RWPE2 (cell line): ENCODE measurements at places on chromosomes 5 and 9.

DNA sequence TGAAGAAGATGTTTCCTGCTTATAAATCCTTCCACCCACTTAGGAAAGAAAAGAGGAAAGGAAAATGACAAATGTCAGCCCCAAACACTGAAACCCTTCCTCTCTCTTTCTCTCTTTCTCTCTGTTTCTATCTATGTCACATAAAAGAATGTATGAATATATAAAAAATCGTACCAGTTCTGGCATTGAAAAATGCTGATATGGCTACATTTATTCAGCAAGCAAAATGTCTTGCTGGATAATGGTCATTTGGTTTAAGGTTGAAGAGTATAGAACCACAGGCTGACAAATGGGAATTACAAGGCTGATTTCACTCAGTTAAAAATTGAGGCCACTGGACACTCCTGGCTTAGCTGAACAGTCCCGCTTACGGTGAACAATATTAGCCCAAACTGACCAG, 335.9 kb downstream of the PARP8 start:
- DNase-seq: no peak

- no peak for DNase-seq
Observed at GRCh38 chr9:100441911-100442361, 15.0 kb downstream of the MSANTD3 start.

- no peak for DNase-seq
Observed at GRCh38 chr9:131516930-131517329, 14.1 kb downstream of the UCK1 start.

DNA sequence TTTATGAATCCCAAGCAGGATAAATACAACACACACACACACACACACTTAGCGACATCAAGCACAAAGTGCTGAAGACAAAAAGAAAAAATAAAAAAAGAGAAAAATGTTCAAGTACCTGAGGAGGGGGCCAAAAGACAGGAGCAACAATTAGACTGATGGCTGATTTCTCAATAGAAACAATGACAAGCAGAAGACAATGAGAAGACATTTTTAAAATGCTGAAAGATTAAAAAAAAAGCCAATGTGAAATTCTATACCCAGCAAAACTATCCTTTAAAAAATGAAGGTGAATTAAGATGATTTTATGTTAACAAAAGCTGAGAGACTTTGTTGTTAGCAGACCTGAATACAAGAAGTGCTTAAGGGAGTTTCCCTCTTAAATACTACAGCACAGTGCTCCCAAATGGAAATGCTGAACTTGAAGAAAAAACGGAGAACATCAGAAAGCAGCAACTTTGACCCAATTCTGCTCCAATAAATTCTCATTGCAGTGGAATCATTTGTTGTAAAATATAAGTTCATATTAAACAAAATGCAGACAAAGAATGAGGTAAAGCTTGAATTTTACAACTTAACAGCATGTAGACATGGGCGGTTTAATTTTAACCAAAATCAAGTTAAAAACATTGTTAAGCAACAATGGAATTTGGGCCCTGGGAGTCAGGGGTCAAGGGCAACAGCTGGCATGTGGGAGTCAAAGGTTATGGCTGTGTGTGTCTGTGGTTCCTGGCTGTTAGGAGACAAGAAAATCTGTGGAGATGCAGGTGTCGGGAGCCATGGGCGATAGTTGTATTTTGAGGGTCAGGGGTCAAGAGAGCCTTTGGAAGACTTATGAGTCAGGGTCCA, 776 bp upstream of the RANBP17 start:
- DNase-seq: no peak

- no peak for DNase-seq
Observed at GRCh38 chr9:107290619-107291018, 7.5 kb downstream of the RAD23B start.

DNA sequence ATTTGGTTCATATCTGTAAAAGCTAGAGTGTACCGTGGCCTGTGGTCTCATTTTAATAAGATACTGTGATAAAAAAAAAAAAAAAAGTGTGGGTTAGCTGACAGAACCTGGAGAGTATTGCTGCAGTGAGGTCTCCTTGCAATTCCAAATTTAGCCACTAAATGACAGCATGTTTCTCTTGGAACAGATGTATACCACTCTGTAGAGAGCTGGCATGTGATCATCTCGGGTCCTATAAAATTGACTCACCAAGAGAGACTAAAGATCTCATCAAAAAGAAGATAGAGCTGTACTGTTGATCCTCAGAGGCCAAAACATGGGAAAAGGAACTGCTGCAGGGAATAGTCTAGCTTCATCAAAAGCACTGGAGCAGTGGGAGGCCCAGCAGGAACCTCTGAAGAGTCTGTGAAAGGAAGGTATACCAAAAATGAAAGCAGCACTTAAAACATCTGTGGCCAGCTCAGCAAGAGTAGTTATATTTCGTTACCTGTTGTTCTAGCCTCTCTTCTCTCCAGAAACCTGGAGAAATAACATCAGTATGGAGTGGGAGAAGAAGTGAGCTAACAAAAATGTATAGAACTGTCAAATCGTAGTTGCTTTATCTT, 826.8 kb downstream of the EFNA5 start:
- DNase-seq: no peak

DNA sequence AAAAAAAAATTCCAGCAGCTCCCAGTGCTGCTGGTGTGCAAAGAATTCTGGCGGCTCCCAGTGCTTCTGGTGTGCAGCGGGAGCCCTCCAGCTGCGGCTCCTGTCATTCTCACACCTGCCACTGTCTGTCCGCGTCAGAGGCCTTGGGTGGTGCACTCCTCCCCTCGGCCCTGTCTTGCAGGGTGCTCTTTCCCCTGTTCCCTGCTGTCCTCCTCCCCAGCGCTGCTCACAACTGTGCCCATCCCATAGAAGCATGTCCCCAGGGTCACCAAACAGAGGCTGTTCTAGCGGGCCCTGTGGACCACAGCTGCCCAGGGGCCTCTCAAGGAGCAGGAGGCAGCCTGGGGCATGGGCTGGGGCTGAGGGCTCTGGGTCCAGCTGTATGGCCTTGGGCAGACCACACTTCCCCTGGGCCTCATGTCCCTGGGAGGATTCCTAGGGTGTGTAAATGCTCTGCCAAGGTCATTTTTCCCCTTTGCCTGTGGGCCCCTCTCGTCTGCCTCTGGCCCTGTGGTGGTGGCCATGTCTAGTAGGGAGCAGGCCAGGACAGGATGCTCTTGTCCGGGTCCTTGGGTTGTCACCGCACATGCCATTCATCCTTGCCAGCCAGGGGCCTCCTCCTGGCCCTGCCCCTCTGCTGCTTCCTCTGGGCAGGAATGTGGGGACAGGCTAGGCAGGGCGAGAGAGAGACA, 68.2 kb downstream of the PHF2 start:
- DNase-seq: peak; percentile 37

DNA sequence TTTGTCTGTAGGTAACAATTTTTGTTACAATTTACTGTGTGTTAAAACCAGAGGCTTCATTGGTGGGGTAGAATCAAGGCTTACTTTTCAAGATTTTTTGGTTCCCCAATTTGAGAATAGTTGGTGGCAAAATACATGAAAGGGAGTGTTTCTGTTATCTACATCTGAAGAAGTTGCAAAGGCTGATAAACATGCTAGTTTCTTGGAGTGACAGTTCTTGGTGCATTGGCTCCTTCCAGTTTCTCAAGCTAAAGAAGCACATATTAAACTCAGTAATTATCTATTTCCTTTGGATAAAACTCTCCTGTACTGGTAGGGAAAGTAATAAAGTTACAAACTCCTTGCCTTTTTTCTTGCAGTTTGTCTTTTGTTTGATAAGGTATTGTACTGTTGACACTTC, 5.9 kb downstream of the MACIR start:
- DNase-seq: no peak

DNA sequence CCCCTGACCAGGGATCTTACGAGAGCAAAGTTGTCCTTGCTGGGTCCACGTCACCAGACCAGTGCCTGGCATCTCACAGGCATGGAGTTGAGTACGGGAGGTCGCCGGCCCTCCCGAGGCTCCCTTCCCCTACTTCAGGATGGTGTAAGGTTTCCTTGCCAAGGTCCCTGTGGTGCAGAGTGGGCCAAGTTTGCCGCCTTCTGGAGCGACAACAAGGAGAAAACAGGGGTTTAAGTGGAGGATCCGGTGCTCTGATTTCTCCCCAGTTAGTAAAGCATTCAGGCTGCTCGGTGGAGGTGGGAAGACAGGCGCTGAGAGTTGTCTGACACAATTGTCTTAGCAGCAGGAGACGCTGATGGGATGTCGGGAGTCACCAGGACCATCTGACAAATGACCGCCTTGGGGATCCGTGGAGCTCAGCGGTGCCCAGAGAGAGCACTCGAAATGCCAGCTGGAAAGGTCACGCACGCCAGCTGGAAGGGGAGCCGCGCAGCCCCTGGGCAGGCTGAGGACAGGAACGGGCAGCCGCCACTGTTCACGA, 37.3 kb downstream of the ADAMTS2 start:
- DNase-seq: peak; percentile 48

- no peak for DNase-seq
Observed at GRCh38 chr5:56658972-56659371, 156.4 kb upstream of the MAP3K1 start.

DNA sequence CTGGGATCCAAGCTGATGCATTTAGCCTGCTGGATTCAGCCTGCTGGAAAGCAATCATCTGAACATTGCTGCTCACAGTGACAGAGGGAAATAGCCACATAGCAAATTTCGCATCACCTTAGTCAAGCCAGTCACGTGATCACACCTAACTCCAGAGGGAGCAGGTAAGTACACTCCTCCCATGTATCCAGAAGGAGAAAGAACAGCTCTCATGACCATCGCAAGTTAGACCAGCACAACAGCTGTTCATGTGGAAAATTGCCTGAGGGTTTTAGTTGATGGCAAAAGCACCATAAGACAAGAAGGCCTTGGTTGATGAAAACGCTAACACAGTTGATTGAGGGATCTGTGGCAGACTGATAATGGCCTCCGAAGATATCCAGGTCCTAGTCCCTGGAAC, 34.2 kb upstream of the MYO10 start:
- peak; percentile 6 for DNase-seq

- DNase-seq: no peak
Observed at GRCh38 chr5:177290816-177291596, 12.5 kb downstream of the RAB24 start.

- DNase-seq: no peak
Observed at GRCh38 chr9:92563116-92564100, 27.6 kb upstream of the ECM2 start.

- DNase-seq: no peak
Observed at GRCh38 chr5:77086368-77086688, 757 bp downstream of the ZBED3 start.

DNA sequence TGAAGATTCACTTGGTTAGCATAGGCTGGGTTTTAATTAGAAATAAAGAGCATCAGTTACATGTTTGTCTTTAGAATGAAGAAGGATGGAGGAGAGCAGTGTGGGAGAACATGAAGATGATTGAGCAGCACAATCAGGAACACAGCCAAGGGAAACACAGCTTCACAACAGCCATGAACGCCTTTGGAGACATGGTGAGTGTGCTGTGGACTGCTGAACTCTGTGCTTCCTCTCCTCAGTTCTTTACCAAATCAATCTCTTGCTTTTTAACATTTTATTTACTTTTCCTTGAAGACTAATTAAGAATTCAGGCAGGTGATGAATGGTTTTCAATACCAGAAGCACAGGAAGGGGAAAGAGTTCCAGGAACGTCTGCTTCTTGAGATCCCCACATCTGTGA, 38.2 kb upstream of the SPATA31E1 start:
- no peak for DNase-seq

DNA sequence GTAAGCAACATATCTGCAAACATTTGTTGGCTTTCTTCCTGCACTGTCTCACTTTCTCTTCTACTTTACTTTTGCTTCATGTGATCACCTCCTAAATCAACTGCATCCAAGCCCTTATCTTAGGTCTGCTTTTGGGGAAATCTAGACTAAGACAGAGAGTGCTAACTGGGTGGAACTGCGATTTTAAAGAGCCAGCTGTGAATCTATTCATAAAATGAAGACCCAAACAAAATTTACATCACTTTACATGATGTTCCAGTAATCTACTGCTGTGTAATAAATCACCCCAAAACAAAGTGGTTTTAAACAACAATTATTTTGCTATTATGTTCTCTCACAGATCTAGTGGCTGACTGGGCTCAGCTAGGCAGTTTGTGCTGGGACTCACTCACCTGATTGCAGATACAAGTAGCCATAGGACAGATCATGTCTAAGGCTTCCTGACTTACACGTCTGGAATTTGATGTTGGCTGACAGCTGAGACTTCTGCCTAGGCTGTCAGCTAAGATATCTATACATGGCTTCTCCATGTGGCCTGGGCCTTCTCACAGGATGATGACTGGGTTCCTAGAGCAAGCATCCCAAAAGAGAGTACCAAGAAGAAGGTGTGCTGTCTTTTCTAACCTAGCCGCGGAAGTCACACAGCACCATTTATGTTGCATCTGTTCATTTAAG, 145.1 kb upstream of the TBCA start:
- DNase-seq: no peak

GRCh38 chr5:52740007-52740406, 47.7 kb upstream of the ITGA1 start:
- DNase-seq: no peak

- DNase-seq: no peak
Observed at GRCh38 chr9:89655990-89656657, 51.3 kb downstream of the GADD45G start.

DNA sequence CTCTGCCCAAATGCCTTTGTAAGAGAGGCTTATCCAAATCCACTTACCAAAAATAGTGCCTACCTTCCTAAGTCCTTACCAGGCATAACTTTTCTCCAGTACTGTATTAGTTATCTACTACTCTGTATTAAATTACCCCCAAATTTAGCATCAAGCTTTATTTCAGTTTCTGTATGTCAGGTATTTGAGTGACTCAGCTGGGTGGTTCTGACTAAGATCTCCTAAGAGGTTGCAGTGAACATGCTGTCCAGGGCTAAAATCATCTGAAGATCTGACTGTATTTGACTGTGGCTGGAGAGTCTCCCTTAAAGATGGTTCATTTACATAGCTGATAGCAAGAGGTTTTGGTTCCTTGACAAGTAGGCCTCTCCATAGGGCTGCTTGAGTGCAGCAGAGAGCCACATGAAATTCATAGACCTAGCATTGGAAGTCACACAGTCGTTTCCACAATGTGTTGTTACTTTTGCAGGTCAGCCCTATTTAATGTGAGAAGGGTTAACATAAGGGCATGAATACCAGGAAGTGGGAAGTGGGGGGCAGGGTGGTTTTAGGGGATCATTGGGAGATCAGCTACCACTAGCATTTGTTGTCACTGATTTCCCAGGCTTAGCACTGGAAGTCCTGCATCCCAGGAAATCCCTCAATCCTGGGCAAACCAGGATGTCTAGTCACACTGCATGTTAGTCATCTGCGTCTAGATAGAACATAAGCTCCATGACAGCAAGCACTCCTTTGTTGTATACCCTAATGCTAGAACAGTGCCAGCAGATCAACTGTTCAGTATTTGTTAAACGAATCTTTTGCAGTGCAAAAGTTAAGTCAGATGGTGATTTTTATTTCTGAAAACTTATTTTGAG, 2.0 kb upstream of the ZNF622 start:
- DNase-seq: no peak
